ENCODE measurements at places on chromosomes 7 and 10.

- DNase-seq: no peak
Measured at GRCh38 chr10:14618674-14619073, 156.0 kb downstream of the FAM107B start.

DNA sequence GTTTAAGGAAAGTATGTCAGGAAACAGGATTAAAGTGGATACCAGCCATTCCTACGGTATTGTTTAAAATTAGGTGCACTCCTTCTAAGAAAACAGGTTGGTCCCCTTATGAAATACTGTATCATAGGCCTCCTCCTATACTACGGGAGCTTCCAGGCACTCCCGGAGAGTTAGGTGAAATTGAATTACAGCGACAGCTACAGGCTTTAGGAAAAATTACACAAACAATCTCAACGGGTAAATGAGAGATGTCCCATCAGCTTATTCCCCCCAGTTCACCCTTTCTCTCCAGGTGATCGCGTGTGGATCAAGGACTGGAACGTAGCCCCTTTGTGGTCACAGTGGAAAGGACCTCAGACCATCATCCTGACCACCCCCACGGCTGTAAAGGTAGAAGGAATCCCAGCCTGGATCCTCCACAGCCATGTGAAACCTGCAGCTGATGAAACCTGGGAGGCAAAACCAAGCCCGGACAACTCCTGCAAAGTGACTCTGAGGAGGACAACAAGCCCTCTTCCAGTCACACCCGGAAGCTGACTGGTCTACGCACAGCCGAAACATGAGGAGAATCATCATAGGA is 25.1 kb upstream of the GHITM start:
- no peak for DNase-seq

DNA sequence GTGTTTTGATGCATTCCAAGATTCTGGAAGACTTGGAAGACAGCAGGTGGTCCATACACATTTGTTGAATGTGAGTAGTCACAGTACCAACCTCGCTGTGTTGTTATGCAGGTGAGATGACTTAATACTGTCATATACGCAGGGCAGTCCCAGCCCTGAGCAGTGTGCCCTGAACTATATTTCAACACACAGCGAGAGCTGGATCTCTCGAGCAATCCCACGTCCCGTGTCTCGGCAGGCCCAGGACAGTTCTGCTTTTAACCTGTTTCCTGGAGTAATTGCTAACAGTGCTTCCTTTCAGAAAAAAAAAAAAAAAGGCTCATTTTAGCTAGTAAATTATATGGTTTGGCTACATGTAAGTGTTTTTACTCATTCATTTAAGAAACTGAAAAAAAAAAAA is 179.7 kb downstream of the PRKCQ start:
- no peak for DNase-seq

DNA sequence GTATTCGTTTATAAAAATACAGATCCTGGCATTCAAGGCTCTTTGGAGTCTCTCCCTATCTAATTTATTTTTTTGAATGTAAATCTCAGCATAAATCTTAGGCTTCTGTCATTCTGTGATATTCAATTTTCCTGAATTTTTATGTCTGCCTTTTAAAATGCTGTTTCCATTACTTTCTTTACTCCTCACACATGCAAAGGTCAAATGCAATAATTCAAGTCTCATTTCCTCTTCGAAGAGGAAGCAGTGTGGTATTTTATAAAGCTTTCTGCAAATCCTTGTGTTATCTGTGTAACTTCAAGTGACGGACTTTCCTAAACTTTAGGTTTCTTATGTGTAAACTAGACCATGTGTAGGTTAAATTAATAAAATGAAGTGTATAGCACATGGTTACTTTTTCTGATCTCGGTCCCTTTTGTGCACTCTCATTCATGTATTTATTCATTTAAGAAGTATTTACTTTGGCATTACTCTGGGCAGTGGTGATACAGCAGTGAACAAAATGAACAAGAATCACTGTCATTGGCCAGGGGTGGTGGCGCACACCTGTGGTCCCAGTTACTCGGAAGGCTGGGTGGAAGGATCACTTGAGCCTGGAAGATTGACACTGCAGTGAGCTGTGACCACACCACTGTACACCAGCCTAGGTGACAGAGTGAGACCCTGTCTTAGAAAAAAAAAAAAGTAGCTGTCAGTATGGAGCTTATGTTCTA is 332.2 kb downstream of the EXOC4 start:
- DNase-seq: no peak

GRCh38 chr10:80553436-80553835 is 15.7 kb downstream of the SH2D4B start:
- no peak for DNase-seq

GRCh38 chr10:115335366-115335765 is 242.2 kb downstream of the ATRNL1 start:
- no peak for DNase-seq

- DNase-seq: no peak
Measured at GRCh38 chr10:22643775-22644174, 70.6 kb downstream of the PIP4K2A start.

GRCh38 chr10:23702977-23703414 is 264.1 kb downstream of the OTUD1 start:
- DNase-seq: no peak

GRCh38 chr10:111246814-111247452 is 170.1 kb downstream of the ADRA2A start:
- no peak for DNase-seq

DNA sequence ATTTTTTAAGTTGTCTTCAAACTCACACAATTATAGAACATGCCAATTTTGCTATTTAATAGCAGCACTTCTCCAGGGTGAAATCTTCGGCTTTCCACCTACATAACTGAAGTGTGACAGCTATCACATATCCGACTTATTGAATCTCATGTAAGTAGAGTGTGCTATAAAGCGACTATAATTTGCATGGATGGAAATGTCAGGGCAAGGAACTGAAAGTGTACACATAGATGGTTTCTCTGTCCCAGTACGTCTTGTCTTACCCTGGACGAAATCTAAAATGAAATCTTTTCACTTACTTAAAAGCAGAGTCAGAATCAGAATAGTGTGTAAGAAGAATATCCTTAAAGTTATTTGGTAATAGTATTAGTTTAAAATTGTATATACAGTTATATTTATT is 132.3 kb downstream of the THSD7A start:
- no peak for DNase-seq

GRCh38 chr10:132138596-132138995 is 48.2 kb upstream of the DPYSL4 start:
- DNase-seq: no peak

GRCh38 chr10:2081501-2081900 is 344.2 kb upstream of the ADARB2 start:
- no peak for DNase-seq

DNA sequence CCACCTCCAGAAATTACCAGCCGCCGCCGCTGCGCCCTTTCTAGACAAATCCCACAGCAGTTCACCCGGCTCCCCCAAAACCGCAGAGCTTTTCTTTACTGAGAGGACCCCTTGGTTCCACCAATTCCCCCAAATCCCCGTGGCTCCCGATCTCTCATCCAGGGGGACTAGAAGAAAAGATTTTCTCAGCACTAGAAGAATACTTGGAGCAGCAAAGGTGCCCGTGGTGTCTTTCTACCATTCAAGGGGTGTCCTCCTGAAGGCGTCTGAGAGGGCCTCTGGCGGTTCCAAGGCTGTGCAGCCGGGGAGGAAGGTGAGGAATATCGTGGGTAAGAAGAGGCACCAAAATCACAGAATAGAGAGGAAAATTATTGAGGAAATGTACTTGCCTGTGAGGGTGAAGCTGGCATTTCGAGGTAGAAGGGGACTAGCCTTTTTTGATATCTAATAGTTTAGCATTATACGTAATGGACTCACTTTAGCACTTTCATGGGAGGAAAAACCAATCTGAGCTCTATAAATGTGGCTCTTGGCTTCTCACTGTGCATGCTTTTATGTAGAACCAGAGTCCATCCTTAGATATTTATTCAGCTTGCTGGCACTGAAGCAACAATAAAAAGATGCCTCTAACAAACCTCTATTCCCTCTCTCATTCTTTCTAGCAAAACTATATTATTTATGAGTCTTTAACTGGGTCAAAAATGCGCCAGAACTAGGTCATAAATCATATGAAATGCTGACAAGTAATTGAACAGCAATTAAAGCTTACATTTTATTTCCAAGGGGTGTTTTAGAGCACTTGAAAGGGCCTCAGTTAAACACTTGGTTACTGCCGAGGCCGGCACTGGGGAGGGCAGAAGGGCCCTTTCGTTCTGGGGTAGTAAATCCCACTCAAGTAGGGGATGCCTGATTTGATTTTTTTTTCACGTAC is 13.8 kb upstream of the HOXA2 start:
- no peak for DNase-seq

GRCh38 chr7:54699715-54700114 is 59.3 kb downstream of the SEC61G start:
- no peak for DNase-seq

GRCh38 chr10:76119036-76119435 is 687.6 kb downstream of the LRMDA start:
- DNase-seq: no peak

DNA sequence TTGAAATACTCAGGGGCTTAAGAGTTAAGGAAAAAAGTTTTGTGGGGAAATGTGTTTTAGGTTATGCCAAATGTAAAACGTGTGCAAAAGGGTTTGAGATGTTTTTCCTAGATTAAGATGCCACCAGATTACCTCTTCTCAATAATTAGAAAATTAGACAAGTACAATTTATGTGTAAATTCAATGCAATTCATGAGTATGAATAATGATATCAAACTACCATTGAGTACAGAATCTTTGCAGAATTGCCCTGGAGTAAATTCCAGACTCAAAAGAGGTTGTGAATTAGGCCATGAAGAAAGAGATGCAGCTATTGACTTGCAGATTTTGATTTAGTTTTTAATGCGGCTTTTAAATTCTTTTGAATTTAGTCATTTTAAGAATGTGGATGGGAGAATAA is 159.4 kb upstream of the INHBA start:
- DNase-seq: no peak

DNA sequence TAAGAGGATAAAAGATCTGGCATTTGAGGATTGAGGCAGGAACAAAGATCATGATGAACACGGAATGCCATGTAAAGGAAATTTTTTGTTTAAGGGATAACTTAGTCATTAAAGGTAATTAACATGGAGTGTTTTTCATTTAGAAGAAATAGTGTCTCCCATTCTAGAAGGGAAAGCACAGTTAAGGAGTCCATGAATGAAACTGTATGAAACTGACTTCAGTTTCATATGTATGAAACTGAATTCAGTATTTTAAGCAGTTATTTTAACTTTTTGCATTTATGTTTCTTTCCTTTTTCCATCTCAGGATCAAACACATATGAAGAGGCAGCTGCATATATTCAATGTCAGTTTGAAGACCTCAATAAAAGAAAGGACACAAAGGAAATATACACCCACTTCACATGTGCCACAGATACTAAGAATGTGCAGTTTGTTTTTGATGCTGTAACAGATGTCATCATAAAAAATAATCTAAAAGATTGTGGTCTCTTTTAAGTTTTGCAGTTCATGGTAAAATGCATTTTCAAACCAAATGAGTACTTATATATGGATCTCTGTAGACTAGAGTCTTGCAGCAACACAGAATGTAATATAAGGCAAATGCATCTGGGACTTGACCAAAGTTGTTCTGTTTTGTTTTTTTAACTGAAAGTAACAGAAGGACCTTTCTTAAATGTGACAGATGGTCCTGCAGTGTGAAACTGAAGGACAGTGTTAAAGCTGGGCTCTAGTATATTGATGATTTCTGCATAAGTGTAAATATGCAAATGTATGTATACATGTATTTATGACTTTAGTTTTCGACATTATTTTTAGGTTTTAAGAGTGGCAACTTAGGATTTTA is 82.6 kb downstream of the GNAI1 start:
- no peak for DNase-seq

DNA sequence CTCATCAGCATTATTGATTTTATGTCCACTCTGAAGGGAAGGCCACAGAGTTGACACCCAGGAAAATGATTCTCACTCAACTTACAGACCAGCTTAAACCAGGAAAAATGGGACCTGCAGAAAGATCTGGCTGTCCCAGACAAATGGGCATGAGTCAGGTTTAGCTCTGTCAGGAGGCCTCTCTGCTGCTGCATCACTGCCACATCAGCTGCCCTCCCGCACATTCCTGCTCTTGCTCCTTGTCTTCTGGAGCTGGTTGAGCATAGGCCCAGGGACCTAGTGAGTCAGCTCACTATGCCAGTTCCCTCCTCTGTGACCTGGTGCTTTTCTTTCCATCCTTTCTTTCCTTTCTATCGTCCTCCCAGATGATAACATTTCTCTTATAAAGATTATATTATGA is 18.8 kb upstream of the SMNDC1 start:
- no peak for DNase-seq

- no peak for DNase-seq
Measured at GRCh38 chr10:75941223-75941801, 509.9 kb downstream of the LRMDA start.

GRCh38 chr7:157122800-157123495 is 15.8 kb upstream of the UBE3C start:
- no peak for DNase-seq

- DNase-seq: no peak
Measured at GRCh38 chr7:100016215-100016901, 962 bp downstream of the ZKSCAN1 start.

DNA sequence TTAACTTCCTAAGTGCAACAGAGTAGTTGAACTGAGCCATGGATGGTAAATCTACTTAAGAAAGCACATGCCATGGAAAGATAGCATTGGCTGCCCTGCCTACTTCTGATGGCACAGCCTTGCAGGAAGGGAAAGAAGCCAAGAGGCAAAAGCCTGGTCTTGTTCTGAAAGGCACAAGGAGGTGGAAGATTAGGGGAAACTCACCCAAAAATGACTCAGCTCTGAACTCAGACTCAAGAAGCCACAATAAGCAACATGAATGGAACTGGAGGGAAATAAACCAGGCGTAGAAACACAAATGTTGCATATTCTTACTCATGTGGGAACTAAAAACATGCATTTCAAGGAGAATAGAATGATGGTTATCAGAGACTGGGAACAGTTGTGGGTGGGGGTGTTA is 20.8 kb upstream of the ALOX5 start:
- DNase-seq: no peak

DNA sequence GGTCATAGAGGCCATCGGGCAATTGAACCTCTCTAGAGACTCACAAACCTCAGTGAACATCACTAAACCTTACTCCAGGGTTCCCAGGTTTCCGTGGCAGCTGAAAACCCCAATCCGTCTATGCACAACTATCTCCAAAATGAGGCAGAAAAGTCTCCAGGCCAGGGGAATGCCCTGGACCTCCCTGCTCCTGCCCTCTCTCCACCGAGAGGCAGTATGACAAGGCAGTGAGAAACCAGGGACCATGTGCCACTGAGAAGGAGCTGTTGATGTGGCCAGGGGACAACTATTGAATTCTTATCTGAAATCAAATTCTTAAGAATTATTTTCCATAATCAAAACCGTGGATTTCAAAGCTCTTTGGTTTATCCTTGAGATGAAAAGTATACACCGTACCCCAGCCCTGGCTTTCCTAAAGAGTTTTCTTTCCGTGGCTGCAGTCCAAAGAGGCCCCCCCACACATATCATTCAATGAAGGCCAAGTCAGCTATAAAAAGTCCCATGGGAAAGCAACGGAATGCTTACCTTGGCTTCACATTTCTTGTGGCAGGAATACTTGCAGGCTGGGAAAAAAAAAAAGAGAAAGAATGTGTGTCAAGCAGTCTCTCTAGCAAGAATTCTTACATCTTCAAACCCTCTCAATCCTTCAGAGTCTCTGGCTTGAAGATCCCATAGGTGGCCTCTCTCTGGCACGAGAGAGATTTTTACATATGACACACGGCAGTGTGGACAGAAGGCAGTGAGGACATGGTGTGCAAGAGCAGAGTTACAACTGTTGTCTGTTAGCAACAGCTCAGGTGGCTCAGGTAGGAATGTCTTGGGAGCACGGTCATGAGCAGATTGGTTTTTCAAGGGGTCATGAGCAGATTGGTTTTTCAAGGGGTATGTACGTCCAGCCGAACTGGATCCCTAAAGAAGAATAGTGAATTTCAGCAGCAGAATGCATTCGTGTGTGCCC is 75.2 kb downstream of the TNS3 start:
- no peak for DNase-seq

Measured in stimulated activated CD8-positive, alpha-beta memory T cell treated with anti-CD3 and anti-CD28 coated beads, Interleukin-7, amount 100 ng/mL, for 48 hours (primary cell).